Peyer's patch (tissue), 4 donors: ENCODE measurements at places on chromosomes 3 and 15. TPM values are rescaled to one million over a fixed set of nuclear protein-coding genes. Genes with fewer than 3 reads are reported as not detected.

FBXW12 gene
- not detected for total RNA-seq

TRH gene
- total RNA-seq = not detected

PIGB gene
- 3.2 TPM for total RNA-seq

MOBP gene
- total RNA-seq = not detected

SUCLG2 gene
- 99.6 TPM for total RNA-seq

ECE2 gene
- total RNA-seq = not detected

COL6A5 gene
- 1.7 TPM for total RNA-seq

KNSTRN gene
- 6.1 TPM for total RNA-seq

DNA sequence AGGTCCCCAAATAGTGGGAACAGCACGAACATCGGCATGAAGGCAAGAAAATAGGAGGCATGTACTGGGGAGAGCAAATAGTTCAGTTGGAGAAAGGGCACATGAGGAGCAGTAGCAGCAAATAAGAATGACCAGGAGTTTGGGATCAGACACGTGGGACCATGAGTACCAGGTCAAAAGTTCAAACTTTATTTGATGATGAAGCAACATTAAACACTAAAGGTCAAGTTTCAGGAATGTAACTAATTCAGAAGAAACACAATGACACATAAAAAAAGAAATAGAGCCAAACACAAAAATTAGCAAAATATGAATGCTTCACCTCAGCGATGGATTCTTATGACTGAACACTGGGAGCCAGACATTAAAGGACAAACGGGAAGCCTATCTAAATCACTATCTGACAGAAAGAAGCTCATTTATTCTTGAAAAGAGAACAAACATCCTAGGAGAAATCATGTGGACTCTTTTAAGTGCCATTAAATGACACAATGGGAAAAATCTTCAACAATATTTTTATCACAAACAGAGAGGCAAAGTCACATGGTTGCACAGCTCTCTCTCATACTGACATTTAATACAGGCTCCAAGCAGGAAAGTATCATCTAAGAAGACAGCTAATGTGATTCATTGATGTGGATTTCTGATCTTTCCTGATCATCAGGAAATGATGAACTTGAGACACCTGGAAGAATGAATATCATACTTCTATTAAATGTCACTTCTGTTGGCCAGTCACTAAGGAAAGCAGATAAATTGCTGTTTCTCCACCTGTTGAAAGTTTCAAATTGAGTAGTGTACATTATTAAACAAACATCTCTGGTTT, 216.9 kb upstream of the THBS1 start:
- DNase-seq = no peak

- no peak for DNase-seq
These were observed 62.2 kb downstream of the SMAD6 start for GRCh38 chr15:66764072-66764786.

DNA sequence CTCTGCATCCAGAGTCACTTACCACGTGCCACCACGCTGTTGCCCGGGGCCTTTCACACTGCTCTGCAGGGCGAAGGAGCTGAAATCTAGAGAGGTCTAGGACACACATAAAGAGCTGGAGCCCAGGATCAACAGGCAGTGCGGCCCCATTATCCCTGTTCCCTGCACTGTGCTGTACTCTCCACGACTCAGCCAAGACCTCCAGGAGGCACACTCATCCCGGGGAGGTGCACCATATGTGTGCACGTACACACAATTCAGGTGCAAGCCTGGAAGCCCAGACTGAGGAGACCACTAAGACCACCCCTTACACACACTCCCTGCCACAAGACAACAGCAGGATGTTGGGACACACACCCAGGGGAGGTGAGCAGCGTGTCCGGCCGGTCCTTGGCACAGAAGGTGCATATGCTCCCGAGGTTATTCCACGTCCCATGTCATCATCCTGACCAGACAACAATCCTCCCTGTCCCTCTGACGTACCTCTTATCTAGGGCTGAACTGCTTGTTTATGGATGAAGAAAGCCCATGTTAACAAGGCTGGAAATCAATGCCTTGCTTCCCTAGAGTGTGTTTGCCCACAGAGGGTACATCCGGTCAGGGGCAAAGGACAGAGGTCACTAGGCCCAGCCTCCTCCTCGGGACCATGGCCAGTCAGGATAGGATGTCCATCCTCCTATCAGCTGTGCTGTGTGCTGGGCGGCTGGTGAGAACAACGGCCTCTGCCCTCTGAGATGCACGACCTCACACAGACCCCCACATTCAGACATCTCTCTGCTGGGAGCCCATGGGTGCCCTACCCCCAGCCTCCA, 16.1 kb downstream of the KLF15 start:
- DNase-seq = no peak

- DNase-seq = no peak
These were observed 30.4 kb downstream of the SQOR start for GRCh38 chr15:45665261-45665660.

DNA sequence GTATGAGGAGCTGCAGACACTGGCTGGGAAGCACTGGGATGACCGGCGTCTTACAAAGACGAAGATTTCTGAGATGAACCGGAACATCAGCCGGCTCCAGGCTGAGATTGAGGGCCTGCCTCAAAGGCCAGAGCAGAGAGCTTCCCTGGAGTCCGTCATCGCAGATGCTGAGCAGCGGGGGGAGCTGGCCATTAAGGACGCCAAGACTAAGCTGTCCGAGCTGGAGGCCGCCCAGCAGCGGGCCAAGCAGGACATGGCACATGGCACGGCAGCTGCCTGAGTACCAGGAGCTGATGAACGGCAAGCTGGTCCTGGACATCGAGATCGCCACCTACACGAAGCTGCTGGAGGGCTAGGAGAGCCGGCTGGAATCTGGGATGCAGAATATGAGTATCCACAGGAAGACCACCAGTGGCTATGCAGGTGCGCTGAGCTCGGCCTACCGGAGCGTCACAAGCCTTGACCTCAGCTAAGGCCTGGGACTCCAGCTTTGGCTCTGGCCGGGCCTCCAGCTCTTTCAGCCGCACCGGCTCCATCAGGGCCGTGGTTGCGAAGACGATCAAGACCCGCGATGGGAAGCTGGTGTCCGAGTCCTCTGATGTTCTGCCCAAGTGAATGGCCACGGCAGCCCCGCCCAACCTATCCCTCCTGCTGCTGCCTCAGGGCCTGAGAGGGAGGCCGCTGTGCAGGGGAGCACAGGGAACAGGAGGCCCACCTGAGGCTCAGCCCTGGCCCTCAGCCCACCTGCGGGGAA, 9.2 kb upstream of the SHC4 start:
- no peak for DNase-seq

DNA sequence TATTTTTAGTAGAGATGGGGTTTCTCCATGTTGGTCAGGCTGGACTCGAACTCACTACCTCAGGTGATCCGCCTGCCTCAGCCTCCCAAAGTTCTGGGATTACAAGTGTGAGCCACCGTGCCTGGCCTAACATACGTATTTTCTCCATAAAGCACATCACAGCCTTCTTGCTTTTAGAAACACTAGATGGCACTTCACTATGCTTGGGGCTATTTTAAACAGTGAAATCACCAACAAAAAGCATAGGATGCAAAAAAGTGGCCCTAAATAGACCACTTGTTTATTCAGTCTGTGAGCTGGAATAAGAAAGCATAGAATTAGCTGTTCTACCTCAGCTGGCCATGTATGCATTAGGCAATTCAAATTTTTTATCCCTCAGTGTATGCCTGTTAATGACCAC, 46.0 kb downstream of the PRICKLE2 start:
- no peak for DNase-seq

DNA sequence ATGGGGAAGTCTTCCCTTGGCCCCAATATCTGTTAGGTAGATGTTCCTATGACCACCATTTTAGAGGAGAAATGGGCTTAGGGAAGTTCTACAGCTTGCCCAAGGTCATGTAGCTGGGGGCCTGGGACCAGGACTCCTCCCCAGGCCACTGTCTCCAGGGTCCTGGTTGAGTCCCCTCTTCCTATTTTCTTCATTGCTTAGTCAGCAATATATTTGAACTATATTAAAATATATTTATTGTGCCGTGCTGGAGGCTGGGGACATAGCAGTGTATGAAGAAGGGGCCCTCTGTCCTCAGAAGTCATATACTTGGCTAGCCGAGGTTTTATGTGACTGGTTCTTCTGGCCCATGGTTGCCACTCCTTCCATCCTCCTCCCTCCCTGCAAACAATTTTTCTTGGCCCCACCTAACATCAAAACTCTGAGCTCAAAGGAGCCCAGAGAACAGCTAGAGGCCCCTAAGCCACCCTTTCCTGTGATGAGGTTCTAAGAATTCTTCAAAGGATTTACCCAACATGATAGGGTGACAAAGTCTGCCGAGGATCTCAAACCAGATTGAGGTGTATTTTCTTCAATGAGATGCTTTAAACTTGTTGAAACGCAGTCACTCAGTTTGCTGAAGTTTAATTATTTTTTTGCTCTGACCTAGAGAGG, 121.2 kb upstream of the RASGRP1 start:
- DNase-seq = no peak

DNA sequence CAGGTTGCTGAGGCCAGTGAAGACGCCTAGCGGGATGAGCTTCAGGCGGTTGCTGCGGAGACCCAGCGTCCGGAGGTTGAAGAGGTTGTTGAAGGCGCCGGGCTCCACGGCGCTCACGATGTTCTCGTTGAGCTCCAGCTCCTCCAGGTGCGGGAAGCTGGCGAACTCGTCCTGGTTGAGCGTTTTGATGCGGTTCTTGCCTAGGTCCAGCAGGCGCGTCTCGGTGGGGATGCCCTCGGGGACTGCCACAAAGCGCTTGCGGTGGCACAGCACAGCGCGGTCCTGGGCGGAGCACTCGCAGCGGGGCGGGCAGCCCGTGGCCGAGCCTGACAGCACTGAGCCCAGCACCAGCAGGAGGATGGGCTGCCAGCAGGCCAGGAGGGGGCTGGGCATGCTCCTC, 17.2 kb downstream of the LINGO1 start:
- no peak for DNase-seq

- no peak for DNase-seq
These were observed 1059.7 kb downstream of the ZPLD1 start for GRCh38 chr3:103494512-103494911.

- no peak for DNase-seq
These were observed 153.2 kb upstream of the FRMD4B start for GRCh38 chr3:69539134-69539533.

- DNase-seq = peak; percentile 79
These were observed at the start of gene NUP210 for GRCh38 chr3:13420045-13420830. NUP210 (minus strand) TSS chr3:13420322; CDS start chr3:13420226, 96 bp downstream.

DNA sequence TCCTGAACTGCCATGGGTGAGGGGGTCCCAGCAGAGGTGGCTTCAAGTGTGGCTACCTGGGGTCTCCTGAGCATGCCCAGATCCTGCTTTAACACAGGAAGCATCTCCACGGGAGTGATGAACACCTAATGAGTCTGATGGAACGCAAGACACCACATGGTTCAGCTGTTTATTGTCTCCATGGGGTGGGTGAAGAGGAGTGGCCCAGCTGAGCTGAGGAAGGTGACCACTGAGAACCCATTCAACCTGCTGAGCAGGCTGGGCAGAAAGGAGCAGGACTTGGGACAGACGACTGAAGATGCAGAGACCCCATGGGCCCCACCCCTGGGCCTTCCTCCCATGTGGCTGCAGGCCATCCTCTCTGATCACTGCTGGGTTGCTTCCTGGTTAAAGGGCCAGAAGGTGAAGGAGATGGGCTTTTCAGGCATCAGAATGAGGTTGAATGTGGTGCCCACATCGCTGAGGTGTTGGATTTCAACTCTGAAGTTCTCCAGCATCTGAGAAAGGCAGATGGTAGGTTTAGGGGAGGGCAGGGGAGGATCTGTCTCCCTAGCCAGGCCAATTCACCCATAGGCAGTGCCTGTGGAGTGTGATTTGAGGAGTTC, 29.7 kb downstream of the CYP11A1 start:
- DNase-seq = no peak

DNA sequence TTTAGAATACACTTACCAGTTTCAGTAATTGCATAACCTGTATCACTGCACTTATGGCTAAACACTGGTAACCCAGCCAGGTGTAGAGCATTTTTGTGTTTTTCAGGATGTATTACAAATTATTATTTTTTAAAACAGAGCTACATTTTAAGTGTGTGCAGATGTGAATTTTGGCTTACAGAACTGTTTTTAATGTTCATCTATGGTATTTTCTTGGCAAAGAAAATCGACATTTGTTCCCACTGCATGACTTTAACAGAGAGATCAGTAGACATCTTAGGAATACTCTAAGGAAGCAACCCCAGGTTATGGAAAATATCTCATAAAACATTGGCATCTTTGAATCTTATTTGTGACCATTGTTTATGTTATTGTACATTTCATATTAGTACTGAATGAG, 73.3 kb downstream of the ATP13A4 start:
- no peak for DNase-seq

GRCh38 chr15:87047203-87047965, 967.7 kb downstream of the AGBL1 start:
- DNase-seq = no peak

DNA sequence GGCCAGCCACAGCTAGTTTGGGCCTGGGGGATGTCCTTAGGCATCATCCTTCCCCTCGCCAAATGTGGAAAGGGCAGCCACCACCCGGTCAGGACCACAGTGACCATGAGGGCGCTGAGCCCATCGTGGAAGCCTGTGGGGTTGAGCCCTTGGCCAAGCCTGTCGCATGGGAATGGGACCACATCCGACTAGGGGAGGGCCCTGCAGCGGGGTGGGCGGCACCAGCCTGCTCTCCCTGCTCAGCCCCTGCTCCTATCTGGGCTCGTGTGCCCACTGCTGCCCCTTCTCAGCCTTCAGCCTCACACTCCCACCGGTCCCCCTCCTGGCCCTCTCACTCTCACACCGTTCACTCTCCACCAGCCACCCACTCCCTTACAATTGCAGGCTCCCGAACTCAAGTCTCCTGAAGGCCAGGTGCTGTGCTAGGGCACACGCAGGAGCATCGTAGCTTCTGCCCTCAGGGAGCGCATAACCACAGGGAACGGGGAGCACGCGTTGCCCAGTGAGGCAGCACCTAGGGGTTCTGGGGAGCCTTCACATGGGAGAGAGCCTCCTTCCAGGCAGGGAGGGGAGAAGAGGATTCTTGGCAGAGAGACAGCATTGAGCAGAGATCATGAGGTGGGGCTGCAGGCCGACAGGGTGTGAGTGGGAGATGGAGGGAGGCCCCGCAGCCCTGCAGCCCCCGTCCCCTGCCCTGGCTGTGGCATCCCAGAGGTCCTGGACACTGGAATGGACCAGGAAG, 26.1 kb downstream of the LOXL1 start:
- DNase-seq = no peak

- no peak for DNase-seq
These were observed 19.0 kb downstream of the SPG21 start for GRCh38 chr15:64970698-64971097.

GRCh38 chr3:29922992-29923746, 642.3 kb downstream of the RBMS3 start:
- no peak for DNase-seq
